ENCODE measurements at places on chromosomes 2 and 18. TPM values are rescaled to one million over a fixed set of nuclear protein-coding genes. Genes with fewer than 3 reads are reported as not detected.

Gene SLC9A4
- total RNA-seq, result not detected

Gene MATN3
- 1.2 TPM for total RNA-seq

Gene HES6
- 5.4 TPM for total RNA-seq

Gene RFX8
- 0.09 TPM for total RNA-seq

Gene SLC11A1
- total RNA-seq, result not detected

Gene OLA1
- 132 TPM for total RNA-seq

Gene ATOH8
- total RNA-seq, result 0.07 TPM

Gene TFPI
- total RNA-seq, result 4.4 TPM

Gene KLHL14
- total RNA-seq, result not detected

Gene FAM228A
- total RNA-seq, result not detected

Gene STPG4
- not detected for total RNA-seq

Gene INHBB
- total RNA-seq, result not detected

Gene IL18RAP
- not detected for total RNA-seq

Gene RAPGEF4
- total RNA-seq, result 1.4 TPM

Gene GPC1
- 210 TPM for total RNA-seq

Gene LNPK
- total RNA-seq, result 18.9 TPM

Gene UGT1A4
- 0.33 TPM for total RNA-seq

Gene HOXD12
- not detected for total RNA-seq

Gene CYP27C1
- 1.1 TPM for total RNA-seq

Gene ARHGEF4
- 78.5 TPM for total RNA-seq

Gene SERPINB11
- 0.35 TPM for total RNA-seq

Gene RAB17
- 0.85 TPM for total RNA-seq

Gene DAPL1
- 2.5 TPM for total RNA-seq

Gene LCT
- total RNA-seq, result not detected

Gene CFAP221
- total RNA-seq, result not detected

Gene ACAA2
- total RNA-seq, result 39.5 TPM

Gene MC2R
- total RNA-seq, result not detected

Gene NT5C1B
- total RNA-seq, result not detected

Gene EGR4
- total RNA-seq, result not detected

Gene SFTPB
- total RNA-seq, result 0.46 TPM

Gene LHCGR
- total RNA-seq, result not detected

Gene TMEM198
- 0.93 TPM for total RNA-seq

Gene STAT4
- 2.6 TPM for total RNA-seq

Gene CAPG
- 400 TPM for total RNA-seq

Gene SLC5A7
- total RNA-seq, result not detected

Gene PSTPIP2
- total RNA-seq, result 20.2 TPM

Gene AGPS
- total RNA-seq, result 26.8 TPM

Gene ZSWIM2
- total RNA-seq, result not detected

Gene ALK
- not detected for total RNA-seq

Gene C2orf92
- total RNA-seq, result 0.60 TPM

Gene UGT1A1
- total RNA-seq, result 0.28 TPM

Gene TEX44
- not detected for total RNA-seq

Gene TDRD15
- not detected for total RNA-seq

Gene PAPOLG
- 12.3 TPM for total RNA-seq

Gene EPHA4
- total RNA-seq, result 10.1 TPM

Gene GATA6
- 4.0 TPM for total RNA-seq

Gene GKN2
- total RNA-seq, result not detected

Gene UGGT1
- total RNA-seq, result 38.7 TPM

Gene THSD7B
- total RNA-seq, result 0.07 TPM

Gene HRH4
- total RNA-seq, result 0.07 TPM
